ENCODE measurements at places on chromosomes 11 and 22. TPM values are rescaled to one million over a fixed set of nuclear protein-coding genes. Genes with fewer than 3 reads are reported as not detected.

DNA sequence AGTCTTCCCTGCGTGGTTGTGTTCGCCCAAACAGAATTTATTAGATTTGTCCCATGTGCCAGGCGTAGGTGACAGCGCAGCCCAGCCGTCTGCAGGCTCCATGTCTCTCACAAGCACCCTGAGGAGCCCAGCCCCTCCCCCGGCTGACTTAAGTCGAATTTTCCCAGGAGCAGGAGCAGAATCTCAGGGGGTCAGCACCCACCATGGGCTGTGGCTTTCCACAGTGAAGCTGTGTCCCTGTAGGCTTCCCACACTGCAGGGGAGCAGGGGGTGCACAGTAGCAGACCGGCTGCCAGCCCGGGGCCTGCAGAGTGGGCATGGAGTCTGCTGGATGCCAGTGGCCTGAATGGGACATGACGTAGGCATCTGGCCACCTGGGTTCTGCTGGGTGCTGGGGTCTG is 16.0 kb downstream of the PARVG start:
- no peak overlapping the region for H3K4me3 ChIP-seq
- H3K27me3 ChIP-seq, result no peaks in the 10 kb centered on the region
- H3K36me3 ChIP-seq, result peaks cover 46% of the 10 kb centered on the region
- no peak overlapping the region for H3K27ac ChIP-seq
- no peak for DNase-seq

GRCh38 chr11:16012125-16012751 is 344.1 kb downstream of the SOX6 start:
- H3K4me3 ChIP-seq, result no peak overlapping the region
- no peaks in the 10 kb centered on the region for H3K36me3 ChIP-seq
- no peak overlapping the region for H3K27ac ChIP-seq
- no peak for DNase-seq
- H3K4me1 ChIP-seq, result no peaks in the 10 kb centered on the region

DNA sequence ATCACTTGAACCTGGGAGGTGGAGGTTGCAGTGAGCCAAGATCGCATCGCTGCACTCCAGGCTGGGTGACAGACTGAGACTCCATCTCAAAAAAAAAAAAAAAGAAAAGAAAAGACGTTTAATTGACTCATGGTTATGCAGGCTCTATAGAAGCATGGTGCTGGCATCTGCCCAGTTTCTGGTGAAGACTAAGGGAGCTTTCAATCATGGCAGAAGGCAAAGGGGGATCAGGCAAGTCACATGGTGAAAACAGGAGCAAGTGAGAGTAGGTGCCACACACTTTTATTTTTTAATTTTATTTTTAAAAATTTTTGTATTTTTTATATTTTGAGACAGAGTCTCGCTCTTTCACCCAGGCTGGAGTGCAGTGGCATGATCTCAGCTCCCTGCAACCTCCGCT is 8.4 kb upstream of the PATZ1 start:
- H3K4me3 ChIP-seq, result no peak overlapping the region
- H3K27me3 ChIP-seq, result no peaks in the 10 kb centered on the region
- H3K4me1 ChIP-seq, result no peaks in the 10 kb centered on the region
- H3K27ac ChIP-seq, result no peak overlapping the region
- H3K36me3 ChIP-seq, result no peaks in the 10 kb centered on the region

Gene DEPDC7
- total RNA-seq, result 1.2 TPM

DNA sequence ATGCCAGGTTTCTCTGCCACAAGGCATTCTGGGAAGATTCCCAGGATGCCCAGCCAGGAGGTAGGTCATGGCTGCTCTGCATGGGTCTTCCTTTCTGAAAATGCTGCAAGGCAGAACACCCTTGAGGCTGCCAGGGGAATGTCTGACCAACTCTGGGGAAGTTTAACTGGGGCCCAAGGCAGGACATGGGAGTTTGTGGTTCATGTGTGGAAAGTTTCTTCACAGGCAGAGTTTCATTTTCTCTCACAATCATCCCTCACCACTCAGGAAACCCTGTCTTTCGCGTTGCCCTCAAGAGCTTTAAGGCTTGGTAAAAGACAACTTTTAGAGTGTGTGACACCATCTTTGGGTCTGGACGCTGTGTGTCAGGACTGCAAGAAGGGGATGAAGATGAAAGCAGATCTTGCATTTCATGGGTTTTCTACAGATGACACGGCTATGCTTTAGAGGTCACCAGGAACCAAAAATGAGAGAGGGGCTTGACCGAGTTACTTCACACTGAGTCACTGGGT is 133.5 kb downstream of the CD44 start:
- no peaks in the 10 kb centered on the region for H3K27me3 ChIP-seq
- peak; percentile 23 for DNase-seq
- no peak overlapping the region for H3K4me3 ChIP-seq
- no peaks in the 10 kb centered on the region for H3K36me3 ChIP-seq
- peaks cover 19% of the 10 kb centered on the region for H3K4me1 ChIP-seq
- H3K27ac ChIP-seq, result peak overlapping the region; percentile 75

Gene LRRC55
- total RNA-seq, result not detected

- H3K27me3 ChIP-seq, result no peaks in the 10 kb centered on the region
- DNase-seq, result no peak
- no peak overlapping the region for H3K4me3 ChIP-seq
- H3K4me1 ChIP-seq, result peaks cover 8% of the 10 kb centered on the region
- peaks cover 3% of the 10 kb centered on the region for H3K36me3 ChIP-seq
These were observed 19.5 kb downstream of the TXN2 start for GRCh38 chr22:36461665-36462649.

- H3K27me3 ChIP-seq, result no peaks in the 10 kb centered on the region
- no peak overlapping the region for H3K27ac ChIP-seq
- H3K4me1 ChIP-seq, result peaks cover 32% of the 10 kb centered on the region
- peaks cover 6% of the 10 kb centered on the region for H3K36me3 ChIP-seq
These were observed 90.2 kb downstream of the SWAP70 start for GRCh38 chr11:9754010-9754471.

DNA sequence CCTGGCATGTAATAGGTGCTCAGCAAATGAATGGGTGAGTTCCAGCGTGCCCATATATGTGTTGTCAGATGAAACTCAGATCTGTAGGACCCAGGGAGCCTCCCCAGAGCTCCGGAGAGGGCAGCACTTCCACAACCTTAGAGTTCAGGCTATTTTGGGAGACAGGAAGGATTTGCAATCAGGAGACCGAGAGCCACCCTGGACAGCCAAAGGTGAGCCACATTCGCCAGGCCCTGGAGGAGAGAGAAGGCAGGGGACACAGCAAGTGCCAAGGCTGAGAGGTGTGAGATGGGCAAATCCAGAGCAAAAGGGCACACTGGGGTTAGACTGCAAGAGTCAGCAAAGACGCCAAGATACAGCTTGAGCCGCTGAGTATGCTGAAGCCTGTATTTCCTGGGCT is 66.4 kb downstream of the CD82 start:
- H3K4me1 ChIP-seq, result no peaks in the 10 kb centered on the region
- no peaks in the 10 kb centered on the region for H3K36me3 ChIP-seq
- no peak overlapping the region for H3K4me3 ChIP-seq
- peaks cover 6% of the 10 kb centered on the region for H3K27me3 ChIP-seq
- H3K27ac ChIP-seq, result no peak overlapping the region

Gene CATSPER1
- total RNA-seq, result 16.9 TPM

GRCh38 chr11:95289378-95290101 is 58.5 kb upstream of the SESN3 start:
- H3K4me1 ChIP-seq, result no peaks in the 10 kb centered on the region
- no peak overlapping the region for H3K4me3 ChIP-seq
- no peaks in the 10 kb centered on the region for H3K27me3 ChIP-seq
- no peak for DNase-seq
- no peaks in the 10 kb centered on the region for H3K36me3 ChIP-seq

Gene SPON1
- 0.18 TPM for total RNA-seq

DNA sequence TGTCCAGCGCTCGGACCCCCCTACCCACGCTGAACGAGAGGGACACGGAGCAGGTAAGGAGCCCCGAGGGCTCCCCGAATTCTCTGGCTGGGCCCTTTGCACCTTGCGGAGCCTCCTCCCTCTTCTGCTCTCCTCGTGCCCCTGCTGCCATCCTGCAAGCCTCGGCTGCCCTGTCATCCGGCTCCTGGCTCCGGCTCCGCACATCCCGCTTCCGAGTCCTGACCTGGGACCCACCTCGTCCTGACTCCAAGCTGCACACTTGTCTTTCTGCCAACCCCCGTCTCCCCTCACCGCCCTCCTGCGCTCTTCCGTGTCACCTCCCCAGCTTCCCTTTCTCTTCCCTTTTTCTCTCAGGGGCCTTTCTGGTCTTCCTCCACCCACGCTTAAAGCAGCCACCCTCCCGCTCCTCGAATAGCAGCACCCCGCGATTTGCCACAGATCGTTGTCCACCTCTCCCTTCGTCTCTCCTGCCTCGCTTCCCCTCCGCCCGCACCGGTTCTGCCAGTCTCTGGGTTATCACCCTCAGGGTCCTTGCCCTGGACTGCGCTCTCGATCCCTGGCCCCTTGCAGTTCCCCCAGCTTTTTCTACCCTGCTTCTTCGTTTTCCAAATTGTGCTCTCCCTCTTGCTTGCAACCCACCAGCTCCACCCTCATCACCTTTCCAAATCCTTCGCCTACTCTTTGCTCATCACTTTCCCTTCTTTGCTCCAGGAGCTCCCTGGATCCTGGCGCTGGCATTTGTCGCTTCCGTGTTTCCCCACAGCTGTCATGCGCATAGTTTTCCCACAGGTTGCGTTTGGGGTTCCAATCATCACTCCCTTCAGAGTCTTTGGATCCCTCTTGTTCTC is 822 bp downstream of the MARK2 start:
- H3K36me3 ChIP-seq, result peaks cover 14% of the 10 kb centered on the region
- peaks cover 54% of the 10 kb centered on the region for H3K4me1 ChIP-seq
- peak overlapping the region; percentile 91 for H3K4me3 ChIP-seq
- H3K27ac ChIP-seq, result peak overlapping the region; percentile 51
- DNase-seq, result peak; percentile 23

GRCh38 chr11:108496643-108497256 is 1.4 kb downstream of the POGLUT3 start:
- no peaks in the 10 kb centered on the region for H3K27me3 ChIP-seq
- DNase-seq, result peak; percentile 22
- peak overlapping the region; percentile 85 for H3K27ac ChIP-seq
- peak overlapping the region; percentile 54 for H3K4me3 ChIP-seq

Gene OR5AR1
- total RNA-seq, result not detected

GRCh38 chr11:59614277-59615119 is 1.1 kb downstream of the OSBP start:
- no peak for DNase-seq
- peak overlapping the region; percentile 87 for H3K27ac ChIP-seq
- H3K4me3 ChIP-seq, result peak overlapping the region; percentile 94
- peaks cover 10% of the 10 kb centered on the region for H3K36me3 ChIP-seq
- peaks cover 15% of the 10 kb centered on the region for H3K4me1 ChIP-seq

DNA sequence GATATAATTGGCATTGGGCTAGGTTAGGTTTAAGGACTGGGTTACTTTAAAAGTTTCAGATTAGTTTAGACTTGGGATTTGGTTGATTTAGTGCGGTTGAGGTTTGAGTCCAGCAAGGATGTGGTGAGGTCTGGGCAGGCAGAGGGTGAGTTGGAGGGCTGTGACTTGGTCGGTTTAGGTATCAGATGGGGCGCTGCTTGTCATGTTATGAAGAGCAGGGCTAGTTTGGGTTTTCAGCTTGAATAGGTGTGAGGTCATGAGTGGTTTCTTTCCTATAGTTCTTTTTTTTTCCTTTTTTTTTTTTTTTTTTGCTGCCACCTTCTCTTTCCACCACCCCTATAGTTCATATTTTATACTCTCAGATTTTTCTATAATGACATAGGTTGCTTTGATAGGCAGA is 4.8 kb downstream of the CLCF1 start:
- no peak for DNase-seq
- no peak overlapping the region for H3K27ac ChIP-seq
- peaks cover 89% of the 10 kb centered on the region for H3K4me1 ChIP-seq
- no peaks in the 10 kb centered on the region for H3K27me3 ChIP-seq
- no peak overlapping the region for H3K4me3 ChIP-seq

GRCh38 chr11:82007521-82007920 is 726.1 kb downstream of the FAM181B start:
- H3K27ac ChIP-seq, result no peak overlapping the region
- no peak overlapping the region for H3K4me3 ChIP-seq
- no peak for DNase-seq
- no peaks in the 10 kb centered on the region for H3K27me3 ChIP-seq
- no peaks in the 10 kb centered on the region for H3K36me3 ChIP-seq

Gene OR56B4
- not detected for total RNA-seq

Gene GDPD4
- total RNA-seq, result not detected

DNA sequence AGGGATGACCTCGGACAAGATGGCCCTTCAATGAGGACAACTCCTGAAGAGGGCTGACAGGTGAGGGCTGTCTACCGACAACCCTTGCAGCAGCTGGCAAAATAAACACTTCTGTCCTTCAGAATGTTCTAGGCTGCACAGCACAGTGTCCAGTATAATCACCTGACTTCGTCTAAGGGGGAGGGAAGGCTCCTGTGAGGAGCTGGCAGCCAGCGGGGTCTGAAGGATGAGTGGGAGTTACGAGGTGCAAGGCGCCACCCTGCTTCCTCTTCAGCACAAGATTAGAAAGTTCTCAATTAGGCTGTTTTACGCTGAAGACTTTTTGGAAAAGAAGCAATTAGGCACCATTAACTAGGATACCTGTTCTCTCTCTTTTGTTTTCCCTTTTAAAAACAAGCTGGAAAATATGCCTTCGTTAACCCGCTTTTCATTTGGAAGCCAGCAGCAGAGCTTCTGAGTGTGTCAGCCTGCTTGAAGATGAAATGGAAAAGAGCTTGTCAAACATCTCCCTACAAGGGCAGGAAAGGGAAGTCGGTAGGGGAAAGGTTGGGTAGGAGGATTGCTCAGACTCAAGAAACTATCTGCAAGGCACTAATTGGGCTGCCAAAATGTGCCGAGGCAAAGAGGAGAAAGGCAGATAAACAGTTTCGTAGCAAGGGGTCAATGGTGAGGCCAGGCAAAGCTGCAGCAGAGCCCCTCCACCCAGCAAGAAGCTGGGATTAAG is 592.2 kb upstream of the CADM1 start:
- no peaks in the 10 kb centered on the region for H3K27me3 ChIP-seq
- no peak overlapping the region for H3K27ac ChIP-seq
- no peak for DNase-seq
- no peaks in the 10 kb centered on the region for H3K4me1 ChIP-seq

Measured in natural killer cell (primary cell).